ENCODE measurements at places on chromosomes 6 and 20.

GRCh38 chr6:145279993-145280392, 455.3 kb downstream of the EPM2A start:
- DNase-seq, result no peak

- DNase-seq, result no peak
Measured at GRCh38 chr20:40813029-40813431, 124.0 kb upstream of the MAFB start.

DNA sequence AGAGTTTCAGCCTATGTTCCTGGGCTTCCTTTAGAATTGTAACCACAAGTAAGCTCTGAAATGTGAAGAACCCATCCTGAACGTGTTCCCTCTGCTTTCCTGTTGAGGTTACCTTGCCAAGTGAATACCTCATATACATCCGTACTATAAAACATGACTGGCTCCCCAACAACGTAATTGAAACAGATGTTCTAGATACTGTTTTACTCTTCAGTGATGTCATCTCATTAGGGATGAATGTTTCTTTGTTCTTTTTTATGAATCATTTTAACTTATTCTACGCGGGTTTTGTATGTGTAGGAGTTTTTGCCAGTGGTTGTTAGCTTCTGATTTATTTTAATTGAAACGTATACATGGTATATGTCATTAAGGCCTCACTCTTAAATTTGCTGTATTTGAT, 166.8 kb downstream of the SAMD5 start:
- no peak for DNase-seq

- DNase-seq, result no peak
Measured at GRCh38 chr20:44033344-44033743, 118.7 kb downstream of the TOX2 start.

DNA sequence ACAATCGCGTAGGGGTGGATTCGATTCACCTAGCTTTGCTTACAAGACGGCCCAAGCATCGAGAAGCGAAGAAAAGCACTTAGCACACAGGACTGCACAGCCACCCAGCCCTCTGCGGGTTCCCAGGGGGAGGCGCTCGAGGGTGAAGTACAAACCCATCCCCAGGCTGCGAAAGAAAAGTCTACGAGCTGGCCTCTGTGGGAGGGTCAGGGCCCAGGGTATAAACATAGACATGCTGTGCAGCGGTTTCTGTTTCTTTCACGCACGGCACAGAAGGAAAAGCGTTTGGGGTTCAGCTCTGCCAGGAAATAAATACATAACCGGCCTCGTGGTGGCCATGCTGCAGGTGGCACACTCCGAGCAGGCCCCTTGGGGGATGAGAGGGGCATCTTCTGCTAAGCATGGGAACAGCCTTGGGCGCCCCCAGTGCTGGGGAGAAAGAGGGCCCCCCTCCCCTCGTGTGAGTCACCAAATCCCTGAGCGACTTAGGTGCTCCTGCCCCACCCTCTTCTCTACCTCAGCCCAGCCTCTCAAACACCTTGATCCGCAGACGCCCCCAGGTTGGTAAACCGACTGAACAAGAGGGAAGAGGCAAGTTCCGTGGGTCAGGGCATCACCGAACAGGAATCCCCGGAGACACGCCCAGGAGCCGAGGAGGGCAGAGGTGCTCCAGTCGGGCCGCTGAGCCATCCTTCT, 91.6 kb upstream of the RIPOR2 start:
- DNase-seq, result no peak

DNA sequence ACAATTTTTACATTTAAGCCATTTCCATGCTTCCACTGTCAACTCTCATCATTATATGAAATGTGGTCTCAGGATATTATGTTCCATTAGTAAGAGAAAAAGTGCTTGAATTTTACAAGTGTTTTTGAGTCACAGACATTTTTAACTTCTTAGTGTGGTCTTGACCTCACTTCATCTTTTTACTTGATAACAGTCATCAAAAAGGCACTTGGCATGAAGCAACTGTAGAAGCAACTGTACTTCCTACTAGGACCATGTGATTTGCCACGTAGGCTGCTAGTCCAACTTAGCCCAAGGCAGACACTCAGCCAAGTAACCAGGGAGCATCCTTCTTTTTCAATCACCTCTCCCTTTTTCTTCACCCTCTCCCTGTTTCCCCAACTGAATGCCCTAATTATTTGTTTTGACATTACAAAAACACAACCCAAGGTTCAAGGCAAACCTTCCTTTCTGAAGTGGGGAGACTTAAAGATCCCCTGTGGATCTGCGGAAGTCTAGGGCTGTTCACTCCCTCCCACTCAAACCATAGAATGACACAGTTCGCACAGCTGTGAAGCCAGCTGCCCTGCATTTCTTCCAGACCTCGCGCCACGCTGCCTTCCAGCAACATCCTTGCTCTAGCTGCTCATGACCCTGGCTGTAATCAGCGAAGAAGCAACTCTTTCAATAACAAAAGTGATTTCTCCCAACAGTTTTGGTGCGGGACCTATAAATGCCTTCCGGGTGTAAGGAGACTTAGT, 45.0 kb downstream of the PHACTR1 start:
- DNase-seq, result no peak

- DNase-seq, result peak; percentile 89
Measured at GRCh38 chr6:3231247-3232016, 4.0 kb upstream of the TUBB2B start.

DNA sequence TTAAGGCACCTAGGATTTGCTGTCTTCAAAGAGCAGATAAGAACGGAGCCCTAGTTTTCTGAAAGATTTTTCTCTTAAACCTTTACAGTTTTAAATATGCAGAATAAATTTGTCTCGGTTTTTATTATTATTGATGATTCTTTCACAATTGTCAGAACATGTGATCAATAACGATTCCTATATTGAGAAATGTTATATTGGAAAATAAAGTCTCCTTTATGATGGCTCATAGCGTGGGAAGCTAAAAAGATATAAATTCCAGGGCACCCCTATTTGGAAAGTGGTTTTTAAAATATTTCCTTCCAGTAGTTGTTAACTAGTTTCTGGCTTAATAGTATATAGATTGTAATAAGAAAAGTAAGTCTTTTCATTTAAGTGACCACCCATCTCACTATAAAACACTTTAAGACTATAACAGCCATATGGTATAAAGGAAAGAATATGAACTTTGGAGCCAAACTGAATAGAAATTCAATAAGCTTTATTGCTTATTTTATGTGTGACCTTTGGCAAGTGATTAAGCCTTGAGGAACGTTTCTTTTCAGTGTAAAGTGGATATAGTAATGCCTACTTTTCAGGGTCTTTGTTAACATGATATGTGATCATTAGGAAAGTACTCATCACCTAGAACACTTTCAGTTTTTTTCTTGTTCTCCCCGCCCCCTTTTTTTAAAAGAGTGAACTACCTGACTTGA, 369.6 kb downstream of the LAMA2 start:
- no peak for DNase-seq

Data from NCI-H526 treated with DMSO at 0.1 percent for 48 hours (cell line).